ENCODE measurements at places on chromosomes 4 and X.

DNA sequence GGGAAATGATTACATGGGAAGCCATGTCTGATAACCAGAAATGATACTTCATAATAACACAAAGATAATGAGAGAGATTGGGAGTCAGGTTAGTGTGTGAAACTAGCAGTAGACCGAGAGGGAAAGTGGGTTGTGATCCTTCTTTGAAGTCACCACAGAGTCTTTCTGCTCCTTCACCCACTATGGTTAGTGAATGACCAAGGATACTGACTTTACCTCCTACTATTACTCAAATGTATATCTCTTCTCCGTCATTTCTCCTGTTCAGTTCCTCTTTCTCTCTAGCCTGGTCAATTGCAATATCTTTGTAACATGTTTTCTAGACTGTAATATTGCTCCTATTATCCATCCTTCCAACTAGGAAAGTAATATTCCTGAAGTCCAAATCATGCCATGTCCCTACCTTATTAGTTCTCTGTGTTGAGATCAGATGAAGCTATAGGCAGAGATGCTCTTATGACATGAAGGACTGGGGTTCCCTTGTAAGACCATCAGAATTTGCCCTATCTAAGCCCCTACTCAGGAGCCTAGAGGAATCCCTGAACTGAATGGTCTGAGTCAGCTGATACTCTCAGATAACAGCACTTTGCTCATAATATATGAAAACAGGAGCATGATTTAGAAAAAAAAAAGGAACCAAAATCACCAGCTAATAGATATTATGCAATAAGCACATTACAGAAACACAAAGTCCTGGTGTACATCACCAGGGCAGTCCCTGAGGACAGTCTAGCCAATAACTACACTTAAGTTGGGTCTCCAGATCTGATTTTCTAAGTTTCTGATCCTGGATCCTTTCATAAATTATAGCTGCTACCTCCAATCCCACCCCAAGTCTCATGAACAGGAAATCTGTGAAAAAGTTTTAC lies 81.2 kb downstream of the SHROOM3 start:
- DNase-seq: no peak

DNA sequence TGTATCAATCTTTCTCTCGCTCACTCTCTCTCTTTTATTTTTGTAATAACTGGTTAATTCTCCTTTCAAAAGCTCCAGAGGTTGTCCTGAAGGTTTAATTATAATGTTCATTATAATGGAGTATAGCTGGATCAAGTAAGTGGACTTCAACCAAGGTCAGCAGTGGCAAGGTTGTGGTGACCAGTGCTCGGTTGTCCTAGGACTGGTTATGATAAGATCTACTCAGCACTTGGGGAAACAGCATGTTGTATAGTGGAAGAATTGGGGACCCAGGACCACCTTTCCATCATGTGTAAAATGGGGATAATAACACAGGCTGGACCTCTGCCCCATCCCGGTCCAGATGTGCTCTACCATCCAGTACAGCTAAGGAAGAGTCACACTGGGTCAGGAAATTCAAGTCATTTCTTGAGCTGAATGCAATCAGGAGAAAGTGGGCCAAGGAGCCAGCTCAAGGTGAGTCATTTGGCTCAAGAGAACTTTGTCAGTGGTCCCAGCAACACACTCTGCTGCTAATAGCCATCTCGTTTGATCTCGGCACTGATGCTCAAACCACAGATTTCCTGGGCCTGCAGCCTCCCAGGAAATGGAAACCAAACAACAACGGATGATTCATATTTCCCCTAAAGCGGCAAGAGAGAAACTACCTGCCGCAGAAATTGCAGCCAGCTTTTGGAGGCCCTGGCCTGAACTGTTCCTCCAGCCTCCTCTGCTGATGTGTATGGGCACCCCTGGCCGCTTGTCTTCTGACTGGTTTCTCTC lies 123.6 kb upstream of the RBPJ start:
- no peak for DNase-seq

DNA sequence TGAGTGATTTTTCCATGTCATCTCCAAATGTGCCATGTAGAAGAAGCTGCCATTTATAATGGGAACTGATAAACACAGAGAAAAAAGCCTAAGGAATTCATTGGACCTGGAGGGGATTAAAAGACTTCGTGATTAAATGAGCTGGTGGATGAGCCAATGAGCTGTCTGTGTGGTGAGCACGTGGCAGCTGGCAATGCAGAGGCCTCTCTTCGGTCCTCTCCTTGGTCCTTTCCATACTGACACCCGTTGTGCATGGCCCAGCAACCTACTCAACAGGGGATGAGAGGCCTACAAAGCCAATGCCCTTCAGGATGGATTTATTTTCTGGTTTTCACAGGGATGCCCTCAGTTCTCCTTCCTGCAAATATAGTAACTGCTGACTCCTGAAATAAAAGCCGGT lies 87.7 kb upstream of the STS start:
- no peak for DNase-seq

DNA sequence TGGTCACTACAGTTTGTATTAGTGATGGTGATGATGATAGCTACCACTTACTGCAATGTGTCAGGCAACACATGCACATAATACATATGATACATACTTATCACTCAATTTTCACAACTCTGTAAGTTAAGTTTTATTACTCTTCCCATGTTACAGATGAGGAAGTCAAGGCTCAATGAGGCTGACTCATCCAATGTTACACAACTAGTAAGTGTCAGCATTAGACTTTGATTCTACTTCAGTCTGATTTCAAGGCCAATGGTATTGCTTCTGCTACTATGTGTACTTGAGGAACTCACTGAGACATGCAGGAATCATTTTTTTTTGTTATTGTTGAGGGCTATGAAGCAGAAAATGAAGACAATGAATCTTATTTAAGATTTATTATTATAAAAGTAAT lies 96.4 kb upstream of the TRPC5OS start:
- DNase-seq: no peak

GRCh38 chr4:127686658-127687057 lies 43.5 kb upstream of the SLC25A31 start:
- DNase-seq: no peak

DNA sequence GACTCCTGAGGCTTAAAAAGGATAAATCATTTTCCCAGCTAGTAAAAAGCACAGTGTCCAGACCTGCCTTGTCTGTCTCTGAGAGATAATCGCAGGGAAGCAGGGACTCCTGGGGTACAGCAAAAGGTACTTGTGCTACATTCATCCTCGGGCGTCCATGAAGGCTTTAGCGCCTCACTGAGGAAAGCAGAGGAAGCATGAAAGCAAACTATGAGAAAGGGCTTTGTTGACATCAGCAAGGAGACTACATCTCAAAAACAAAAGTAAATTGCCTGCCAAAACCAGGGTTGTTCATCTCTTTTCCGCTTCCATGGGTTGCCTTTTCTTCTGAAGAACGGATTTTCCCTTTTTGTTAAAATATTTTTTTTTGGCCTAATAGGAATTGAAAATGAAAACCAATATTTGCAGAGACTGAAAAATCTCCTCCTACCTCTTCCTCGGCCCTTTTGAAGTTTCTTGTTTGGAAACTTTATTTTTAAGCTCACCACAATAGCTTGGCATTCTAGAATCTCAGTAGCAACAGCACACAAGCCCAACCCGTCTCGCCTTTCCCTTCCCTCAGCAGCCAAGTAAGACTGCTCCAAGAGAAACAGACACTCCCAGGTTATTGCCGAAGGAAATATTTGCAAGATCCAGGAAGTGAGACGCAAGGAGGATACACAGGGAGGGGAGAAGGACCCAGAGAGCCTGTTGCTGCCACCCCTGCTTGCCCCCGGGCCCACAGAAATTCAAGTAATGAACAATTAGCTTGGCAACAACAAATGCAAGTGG lies 148.3 kb upstream of the DGKK start:
- DNase-seq: no peak
